Fibroblast of gingiva (primary cell): ENCODE measurements at places on chromosomes 2 and 18.

DNA sequence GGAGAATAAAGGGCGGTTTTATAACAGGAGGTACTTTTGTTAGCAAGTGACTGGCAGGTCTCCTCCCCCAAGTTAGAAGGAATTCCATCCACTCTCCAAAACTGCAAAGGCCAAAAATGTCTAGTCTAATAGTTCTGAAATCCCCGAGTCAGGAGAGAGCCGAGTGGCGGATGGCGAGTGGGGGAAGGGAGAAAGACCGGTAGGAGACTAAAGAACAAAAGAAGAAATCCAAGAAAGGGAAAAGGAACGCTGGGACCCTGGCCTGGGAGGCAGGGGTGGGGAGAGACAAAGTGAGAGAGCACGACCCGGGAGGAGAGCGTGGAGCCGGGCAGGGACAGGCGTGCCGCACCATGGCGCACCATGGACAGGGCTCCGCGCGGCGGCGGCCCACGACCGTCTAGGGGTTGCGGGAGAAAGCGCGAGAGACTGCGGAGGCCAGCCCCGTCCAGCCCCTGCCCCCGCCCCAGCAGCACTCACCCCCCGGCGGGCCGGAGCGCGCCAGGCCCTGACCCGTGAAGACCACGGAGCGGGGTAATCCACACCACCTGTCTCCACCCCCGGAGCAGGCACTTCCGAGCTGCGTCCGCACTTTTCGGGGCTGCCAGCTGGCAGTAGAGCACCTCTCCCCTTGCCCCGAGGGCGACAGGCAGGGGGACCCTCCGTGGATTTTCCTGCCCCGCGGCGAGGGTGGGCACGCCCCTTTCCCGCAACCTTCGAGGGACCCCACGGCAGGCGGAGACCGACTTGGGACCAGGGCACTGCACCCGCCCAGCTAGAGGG lies 1.6 kb downstream of the CDH2 start:
- DNase-seq, result peak; percentile 46

DNA sequence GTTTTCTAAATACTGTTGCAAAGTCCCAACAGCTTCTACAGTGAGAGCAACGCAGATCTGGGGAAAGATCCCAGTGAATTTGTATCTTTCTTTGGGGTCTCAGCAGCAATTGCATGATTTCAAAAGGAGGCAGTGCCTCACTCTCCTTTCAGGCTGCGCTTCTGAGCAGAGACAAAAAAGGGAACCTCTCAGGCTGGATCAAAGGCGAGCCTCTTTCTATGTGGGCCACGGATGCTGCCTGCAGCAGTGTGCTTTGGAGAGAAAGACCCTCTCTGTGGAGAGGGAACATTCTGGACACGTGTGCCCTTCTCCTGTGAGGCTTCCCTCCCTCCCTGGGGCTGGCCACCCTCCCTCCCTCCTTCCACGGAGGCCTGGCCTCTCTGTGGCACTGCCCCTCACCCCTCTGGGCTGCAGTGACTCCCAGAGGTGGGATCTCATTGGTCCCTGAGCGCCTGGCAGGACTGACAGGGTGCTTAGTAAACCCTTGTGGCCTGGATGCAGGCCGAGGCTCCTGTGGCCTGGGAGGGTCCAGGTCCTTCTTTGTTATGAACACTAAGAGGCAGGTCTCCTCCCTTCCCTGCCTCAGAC lies 21.6 kb upstream of the PDIA6 start:
- no peak for DNase-seq

GRCh38 chr2:178910005-178910404 lies 102.8 kb upstream of the TTN start:
- DNase-seq, result no peak

GRCh38 chr18:11419338-11419737 lies 190.1 kb upstream of the SLC35G4 start:
- DNase-seq, result no peak
